ENCODE measurements at places on chromosomes 5 and 9. TPM values are rescaled to one million over a fixed set of nuclear protein-coding genes. Genes with fewer than 3 reads are reported as not detected.

GRCh38 chr9:105535920-105536668 is 21.8 kb upstream of the FKTN start:
- no peak for DNase-seq

CER1 gene
- total RNA-seq: not detected

- DNase-seq: no peak
Observed at GRCh38 chr5:132302413-132302812, 8.2 kb downstream of the SLC22A4 start.

GRCh38 chr5:78610163-78610583 is 38.4 kb downstream of the LHFPL2 start:
- no peak for DNase-seq

GPR21 gene
- not detected for total RNA-seq

GRCh38 chr5:147481376-147481775 is 28.5 kb downstream of the DPYSL3 start:
- no peak for DNase-seq

Data from activated naive CD8-positive, alpha-beta T cell treated with anti-CD3 and anti-CD28 coated beads for 36 hours (primary cell).